Activated naive CD4-positive, alpha-beta T cell treated with anti-CD3 and anti-CD28 coated beads for 36 hours (primary cell): ENCODE measurements at places on chromosomes 1 and 21. TPM values are rescaled to one million over a fixed set of nuclear protein-coding genes. Genes with fewer than 3 reads are reported as not detected.

DNA sequence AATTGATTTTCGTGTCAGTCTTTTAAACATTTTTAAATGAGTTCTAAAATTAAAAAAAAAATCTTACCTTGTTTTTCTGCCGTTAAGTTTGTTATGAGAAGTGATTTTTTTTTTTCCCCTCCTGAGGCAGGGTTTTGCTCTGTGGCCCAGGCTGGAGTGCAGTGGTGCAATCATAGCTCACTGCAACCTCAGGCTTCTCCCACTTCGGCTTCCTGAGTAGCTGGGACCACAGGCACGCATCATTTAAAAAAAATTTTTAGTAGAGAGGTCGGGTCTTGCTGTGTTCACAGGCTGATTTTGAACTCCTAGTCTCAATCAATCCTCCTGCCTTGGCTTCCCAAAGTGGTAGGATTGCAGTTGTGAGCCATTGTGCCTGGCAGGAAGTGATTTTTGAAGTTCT lies 41.1 kb downstream of the MTR start:
- no peak for DNase-seq

- no peak for DNase-seq
Measured at GRCh38 chr1:209629621-209630382, 22.4 kb downstream of the LAMB3 start.

- no peak for DNase-seq
Measured at GRCh38 chr1:244041466-244042120, 9.5 kb upstream of the ZBTB18 start.

DNA sequence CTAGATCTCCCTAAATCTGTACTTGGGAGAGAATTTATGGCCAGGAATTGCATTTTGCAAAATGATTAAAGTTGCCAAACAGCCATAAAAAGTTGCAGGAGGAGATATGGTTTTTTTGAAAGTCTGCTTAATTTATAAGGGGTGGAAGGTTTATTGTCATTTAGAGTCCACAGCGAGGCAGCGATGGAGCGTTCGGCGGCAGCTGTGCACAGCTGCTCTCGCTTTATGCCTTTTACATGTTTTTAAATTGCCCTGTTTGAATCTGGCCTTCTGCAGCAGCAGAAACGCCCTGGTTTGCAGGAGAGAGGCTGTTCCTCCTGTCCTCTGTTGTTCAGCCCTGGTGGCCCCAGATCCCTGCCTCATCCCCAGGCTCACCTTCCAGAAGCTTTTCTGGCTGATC lies 144.9 kb upstream of the POU3F1 start:
- DNase-seq, result no peak

GRCh38 chr1:8152731-8153702 lies 126.9 kb upstream of the ERRFI1 start:
- peak; percentile 56 for DNase-seq

- no peak for DNase-seq
Measured at GRCh38 chr1:93004566-93005251, 43.4 kb upstream of the DIPK1A start.

DNA sequence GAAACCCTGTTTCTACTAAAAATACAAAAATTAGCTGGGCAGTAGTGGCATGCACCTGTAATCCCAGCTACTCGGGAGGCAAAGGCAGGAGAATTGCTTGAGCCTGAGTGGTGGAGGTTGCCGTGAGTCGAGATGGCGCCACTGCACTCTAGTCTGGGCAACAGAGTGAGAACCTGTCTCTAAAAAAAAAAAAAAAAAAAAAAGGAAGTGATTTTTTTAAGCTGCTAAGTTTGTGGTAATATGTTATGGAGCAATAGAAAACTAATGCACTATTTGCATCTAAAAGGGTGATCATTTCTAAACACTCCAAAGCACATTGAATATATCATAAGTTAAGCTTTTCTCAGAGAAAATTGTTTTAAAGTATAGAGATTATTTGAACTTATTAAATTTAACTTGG lies 244.8 kb upstream of the SPAG17 start:
- DNase-seq, result no peak

- DNase-seq, result no peak
Measured at GRCh38 chr1:182083851-182084486, 22.5 kb upstream of the ZNF648 start.

DNA sequence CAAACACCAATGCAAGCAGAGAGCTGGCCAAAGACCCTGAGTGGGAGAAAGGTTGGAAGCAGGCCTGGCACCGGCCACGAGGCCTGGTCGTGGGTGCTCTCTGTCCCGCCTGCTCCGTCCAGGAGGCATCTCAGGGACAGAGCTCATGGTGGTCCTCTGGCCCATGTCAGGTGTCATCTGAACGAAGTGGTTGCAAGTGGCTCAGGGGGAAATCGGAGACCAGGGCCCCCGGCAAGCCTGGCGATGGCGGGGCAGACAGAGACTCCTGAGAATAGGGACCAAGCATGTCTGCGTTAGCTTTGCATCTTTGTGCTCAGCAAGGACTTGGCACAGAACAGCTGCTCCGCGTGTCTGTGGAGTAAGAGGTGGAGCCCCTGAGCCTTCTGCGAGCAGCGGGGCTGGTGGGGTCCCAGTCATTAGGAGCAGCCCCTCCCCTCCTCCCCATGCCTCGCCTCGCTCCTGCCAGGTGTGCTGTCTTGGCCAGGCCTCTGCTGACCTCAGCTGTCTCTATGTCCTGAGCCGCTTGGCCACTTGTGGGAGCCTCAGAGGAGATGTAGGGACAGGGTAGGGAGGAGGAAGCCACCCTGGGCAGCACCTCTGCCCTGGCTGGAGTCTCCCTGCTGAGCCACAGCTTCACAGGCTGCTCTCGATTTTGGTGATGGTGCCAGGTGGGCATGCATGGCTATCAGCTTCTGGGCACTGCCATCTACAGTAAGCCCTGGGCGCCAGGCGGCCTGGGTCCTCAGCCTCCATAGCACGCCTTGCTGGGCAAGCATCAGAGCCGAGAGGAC lies 362.9 kb upstream of the VAMP3 start:
- no peak for DNase-seq

DNA sequence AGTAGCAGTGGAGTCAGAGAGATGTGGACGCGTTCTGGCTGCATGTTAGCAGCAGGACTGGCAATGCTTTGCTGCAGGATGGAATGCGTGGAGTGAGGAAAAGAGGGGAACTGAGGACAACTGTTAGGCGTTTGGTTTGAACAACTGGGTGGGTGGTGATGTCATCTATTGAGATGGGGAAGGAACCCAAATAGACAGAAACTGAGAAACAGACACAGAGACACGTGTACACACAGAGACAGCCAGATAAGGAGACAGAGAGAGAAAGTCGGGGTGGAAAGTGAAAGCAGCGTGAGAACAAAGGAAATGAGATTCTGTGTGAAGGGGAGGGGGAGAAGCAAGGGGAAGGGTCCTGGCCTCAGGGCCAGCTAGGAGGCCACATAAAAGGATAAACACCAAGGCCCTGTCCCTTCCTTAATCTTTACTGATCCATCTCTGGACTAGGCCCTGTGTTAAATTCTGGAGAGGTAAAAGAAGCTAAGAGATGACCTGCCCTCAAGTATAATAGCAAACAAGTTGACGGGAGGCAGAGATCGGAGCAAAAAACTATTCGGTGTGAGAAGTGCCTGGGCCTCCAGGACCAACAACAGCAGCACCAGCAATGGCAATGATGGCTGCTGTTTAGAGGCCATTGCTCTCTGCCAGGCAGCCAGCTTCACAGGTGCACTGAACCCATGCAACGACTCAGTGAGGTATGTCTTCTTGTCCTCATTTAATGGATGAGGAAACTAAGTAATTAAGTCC lies 31.6 kb downstream of the VWA5B1 start:
- peak; percentile 63 for DNase-seq

DNA sequence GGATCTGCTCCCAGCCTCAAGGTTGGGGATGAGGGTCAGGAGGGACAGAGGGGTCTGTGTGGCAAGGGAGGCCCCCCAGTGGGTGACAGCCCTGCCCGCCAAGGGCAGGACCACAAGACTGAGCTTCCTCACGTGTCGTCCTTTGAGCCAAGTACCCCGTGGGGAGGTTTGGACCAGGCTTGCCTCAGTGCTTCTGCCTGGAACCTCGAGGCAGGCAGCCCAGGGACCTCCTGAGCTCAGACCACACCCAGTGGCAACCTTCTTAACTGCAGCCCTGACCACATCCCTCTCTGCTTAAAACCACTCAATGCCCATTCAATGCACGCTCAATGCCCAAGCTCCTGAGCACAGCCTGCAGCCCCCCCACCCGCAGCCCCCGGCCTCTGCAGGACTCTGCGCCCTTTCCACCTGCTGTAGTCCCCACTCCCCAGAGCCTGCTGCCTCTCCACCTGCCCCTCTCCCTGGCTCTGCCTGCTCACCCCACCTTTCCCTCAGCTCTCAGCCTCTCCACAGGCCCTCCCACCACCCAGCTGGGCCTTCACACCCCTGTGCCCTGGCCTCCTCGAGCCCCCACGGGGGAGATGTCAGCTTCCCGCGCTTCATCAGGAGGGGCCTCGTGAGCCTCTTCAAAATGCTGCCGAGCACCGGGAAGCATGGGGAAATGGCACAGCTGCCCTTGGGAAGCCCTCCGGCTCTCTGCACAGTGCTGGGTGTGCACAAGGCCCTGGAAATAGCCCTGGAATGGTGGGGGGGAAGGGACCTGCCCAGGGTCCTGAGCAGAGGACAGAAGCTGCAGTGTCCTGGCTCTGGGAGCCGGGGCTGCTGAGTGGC lies 129.3 kb upstream of the VAMP3 start:
- no peak for DNase-seq

GRCh38 chr1:111275079-111275478 lies 15.6 kb upstream of the CHIA start:
- DNase-seq, result peak; percentile 46

DNA sequence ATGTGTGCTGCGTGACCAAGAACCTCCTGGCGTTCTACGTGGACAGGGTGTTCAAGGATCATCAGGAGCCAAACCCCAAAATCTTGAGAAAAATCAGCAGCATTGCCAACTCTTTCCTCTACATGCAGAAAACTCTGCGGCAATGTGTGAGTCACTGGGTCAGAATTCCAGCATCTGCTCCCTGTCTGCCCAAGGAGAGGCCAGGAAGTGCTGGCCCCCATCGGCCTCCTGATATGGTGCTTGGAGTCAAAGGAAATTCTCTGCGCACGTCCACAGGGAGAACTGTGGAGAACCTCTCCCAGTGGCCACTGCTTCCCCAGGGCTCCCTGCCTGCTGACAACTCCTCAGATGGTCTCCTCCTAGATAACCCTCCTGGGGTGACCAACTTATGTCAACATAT lies 25.6 kb upstream of the IL20 start:
- no peak for DNase-seq

The C1QTNF12 gene
- total RNA-seq, result 7.8 TPM

The DAB1 gene
- total RNA-seq, result not detected

The OR6F1 gene
- total RNA-seq, result not detected

The RGS13 gene
- not detected for total RNA-seq

The FOXD3 gene
- not detected for total RNA-seq

The LAMB3 gene
- total RNA-seq, result 13.0 TPM
